ENCODE measurements at places on chromosomes 2 and 18.
A peak's percentile ranks its signal among the peaks of the same experiment; 100 is the strongest.

DNA sequence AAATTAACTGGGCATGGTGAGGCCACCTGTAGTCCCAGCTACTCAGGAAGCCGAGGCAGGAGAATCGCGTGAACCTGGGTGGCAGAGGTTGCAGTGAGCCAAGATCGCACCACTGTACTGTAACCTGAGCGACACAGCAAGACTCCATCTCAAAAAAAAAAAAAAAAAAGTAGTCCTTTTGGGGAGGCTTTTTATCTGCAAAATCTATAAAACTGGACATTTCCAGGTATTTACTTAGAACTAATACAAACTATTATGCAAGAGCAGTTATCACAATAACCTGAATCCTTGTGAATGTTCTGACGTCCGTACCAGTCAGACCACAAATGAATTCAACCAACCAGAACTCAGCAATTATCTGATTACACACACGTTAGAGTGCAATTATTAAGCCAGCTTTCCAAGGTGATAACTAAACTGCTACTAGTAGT, 8.8 kb upstream of the RAPH1 start:
- DNase-seq, result no peak

DNA sequence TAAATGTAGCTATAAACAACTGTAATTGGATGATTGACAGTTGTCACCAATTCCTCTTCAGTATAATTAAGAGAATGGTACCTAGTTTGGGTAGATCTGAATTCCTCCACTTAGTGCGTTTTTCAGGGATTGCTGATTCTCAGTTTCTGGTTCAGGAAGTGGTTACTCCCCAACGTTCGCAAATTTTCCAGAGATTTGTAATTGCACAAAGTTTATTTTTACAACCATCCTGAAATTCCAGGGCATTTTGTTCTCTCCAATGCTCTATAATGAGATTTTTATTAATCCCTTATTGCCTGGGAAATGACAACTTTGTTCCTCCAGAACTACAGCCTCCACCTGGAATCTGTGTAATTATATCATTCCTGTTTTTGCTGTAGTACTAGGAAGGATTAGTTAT, 710.6 kb upstream of the ZEB2 start:
- DNase-seq, result no peak

DNA sequence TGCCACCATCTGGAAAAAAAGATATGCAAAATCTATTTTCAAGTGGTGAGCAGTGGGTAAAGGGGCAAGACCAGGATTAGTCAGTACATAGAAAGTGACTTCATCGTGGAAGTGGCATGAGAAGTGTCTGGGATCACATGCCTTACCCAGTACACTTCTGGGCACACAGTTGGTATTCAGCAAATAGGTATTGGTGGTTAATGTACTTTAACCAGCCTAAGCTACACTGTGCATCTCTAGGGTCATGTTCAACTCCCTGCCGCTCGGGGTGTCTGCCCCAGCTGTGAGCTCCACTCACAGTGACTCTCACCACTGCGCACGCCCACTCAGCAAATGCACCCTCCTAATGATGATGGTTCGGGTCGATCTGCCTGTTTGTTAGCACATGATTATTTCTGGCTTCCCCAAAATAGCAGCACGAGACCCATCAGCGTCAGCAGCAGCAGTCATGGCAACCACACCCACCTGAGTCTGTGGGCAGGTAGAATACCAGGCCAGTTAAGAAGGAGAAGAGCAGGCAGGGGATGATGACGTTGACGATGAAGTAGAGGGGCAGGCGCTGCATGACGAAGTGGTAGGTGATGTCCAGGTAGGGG, 11.1 kb downstream of the CHRNA1 start:
- no peak for DNase-seq

GRCh38 chr2:8009010-8009597, 672.8 kb upstream of the ID2 start:
- DNase-seq, result no peak

DNA sequence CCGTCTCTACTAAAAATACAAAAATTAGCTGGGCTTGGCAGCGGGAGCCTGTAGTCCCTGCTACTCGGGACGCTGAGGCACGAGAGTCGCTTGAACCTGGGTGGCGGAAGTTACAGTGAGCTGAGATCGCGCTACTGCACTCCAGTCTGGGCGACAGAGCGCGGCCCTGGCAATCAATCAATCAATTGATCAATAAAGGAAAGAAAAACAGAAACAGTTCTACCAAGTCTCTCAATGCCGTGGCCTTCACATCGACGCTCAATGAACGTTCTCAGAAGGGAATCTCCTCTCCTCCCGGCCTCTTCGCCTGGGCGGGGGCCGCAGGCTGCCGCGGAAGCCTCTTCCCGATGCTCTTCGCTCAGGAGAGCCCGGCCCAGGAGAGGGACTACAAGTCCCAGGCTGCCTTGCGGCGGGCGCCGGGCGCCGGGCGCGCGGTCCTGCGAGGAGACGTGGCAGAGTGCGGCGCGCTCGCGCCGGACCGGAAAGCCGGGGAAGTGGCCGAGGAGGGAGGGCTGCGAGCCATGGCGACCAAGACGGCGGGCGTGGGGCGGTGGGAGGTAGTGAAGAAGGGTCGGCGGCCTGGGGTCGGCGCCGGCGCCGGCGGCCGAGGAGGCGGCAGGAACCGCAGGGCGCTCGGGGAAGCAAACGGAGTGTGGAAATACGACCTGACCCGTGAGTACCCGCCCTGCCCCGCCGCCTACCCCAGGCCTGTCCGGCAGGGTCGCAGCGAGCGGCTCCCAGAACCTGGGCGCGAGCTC, at the start of gene TMEM214:
TMEM214 (plus strand) TSS at position 471 of the 758 bp plus-strand sequence; CDS start at position 522, 51 bp downstream.
- DNase-seq, result peak; percentile 73

GRCh38 chr2:191538334-191538903, 139.5 kb upstream of the NABP1 start:
- DNase-seq, result no peak

DNA sequence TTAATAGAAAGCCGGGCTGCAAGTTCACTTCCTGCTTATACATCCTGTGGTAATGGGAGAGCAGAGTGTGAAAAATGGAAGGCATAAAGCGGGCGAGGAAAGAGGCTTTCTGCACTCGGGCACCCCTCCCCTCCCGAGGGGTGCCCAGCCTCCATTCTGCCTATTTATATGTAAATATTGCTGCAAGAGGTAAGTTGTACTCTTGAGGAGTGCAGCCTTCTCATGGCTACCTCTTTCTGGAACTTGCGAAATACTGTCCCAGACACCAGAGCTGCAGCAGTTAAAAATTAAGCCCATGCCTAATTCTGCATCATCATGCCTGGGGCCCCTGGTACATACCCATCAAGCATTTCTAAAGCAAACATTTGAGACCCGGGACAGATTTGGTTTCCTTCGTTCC, 156.0 kb downstream of the GBX2 start:
- no peak for DNase-seq

GRCh38 chr2:54903736-54904554, 146.3 kb downstream of the RTN4 start:
- no peak for DNase-seq

GRCh38 chr2:191571163-191571769, 106.7 kb upstream of the NABP1 start:
- peak; percentile 51 for DNase-seq

DNA sequence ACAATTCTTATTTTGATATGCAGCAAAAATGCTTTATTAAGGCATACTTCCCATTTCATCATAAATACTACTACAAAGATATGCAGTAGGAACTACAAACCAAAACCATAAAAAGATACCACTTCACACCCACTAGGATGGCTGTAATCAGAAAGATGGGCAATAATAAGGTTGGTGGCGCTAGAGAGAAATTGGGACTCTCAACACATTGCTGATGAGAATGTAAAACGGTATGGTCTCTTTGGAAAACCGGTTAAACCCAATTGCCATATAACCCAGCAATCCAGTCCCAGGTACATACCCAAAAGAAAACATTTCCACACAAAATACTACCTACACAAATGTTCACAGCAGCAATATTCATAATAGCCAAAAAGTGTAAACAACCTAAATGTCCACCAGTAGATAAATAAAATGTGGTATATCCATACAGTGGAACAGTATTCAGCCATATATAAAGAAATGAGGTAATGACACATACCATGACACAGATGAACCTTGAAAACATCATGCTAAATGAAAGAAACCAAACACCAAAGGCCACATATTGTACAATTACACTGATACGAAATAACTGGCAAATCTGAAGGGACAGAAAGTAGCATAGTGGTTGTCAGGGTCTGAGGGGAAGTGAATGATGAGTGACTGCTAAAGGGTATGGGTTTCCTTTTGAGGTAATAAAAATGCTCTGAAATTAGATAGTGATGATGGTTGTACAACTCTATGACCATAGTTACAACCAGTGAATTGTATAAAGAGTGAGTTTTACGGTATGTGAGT, 12.7 kb downstream of the SP3 start:
- DNase-seq, result no peak

- no peak for DNase-seq
These were observed 14.9 kb downstream of the CEBPZOS start for GRCh38 chr2:37211212-37211611.

DNA sequence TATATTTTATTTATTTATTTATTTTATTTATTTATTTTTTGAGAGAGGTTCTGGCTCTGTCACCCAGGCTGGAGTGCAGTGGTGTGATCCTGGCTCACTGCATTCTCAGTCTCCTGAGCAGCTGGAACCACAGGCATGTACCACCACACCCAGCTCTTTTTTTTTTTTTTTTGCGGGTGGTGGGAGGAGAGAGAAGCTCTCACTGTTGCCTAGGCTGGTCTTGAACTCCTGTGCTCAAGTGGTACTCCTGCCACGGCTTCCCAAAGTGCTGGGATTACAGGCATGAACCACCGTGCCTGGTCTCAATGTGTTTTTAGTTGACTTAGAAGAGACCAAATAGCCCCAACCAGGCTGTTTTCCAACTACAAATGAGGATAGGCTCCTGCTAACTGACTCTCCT, 80.7 kb downstream of the PDCL3 start:
- no peak for DNase-seq

GRCh38 chr18:36212301-36213171, 25.2 kb downstream of the MOCOS start:
- no peak for DNase-seq

DNA sequence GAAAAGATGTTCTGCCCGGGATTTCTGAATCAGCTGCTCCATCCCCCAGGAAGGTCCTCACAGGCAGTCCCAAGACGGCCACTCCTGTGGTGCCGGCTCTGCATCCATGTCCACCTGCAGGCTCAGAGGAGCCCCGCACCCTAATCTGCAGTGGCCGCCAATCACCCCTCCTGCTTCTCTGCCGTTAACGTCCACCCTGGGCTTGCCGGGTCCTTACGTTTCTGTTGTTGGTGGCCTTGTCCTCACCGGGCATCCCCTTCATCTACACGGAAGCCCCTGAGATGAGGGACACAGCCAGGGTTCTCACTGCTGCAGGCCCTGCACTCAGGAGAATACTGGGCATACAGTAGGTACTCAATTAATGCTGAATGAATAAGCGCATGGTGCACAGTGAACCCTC, 131.5 kb upstream of the SNTG2 start:
- no peak for DNase-seq

DNA sequence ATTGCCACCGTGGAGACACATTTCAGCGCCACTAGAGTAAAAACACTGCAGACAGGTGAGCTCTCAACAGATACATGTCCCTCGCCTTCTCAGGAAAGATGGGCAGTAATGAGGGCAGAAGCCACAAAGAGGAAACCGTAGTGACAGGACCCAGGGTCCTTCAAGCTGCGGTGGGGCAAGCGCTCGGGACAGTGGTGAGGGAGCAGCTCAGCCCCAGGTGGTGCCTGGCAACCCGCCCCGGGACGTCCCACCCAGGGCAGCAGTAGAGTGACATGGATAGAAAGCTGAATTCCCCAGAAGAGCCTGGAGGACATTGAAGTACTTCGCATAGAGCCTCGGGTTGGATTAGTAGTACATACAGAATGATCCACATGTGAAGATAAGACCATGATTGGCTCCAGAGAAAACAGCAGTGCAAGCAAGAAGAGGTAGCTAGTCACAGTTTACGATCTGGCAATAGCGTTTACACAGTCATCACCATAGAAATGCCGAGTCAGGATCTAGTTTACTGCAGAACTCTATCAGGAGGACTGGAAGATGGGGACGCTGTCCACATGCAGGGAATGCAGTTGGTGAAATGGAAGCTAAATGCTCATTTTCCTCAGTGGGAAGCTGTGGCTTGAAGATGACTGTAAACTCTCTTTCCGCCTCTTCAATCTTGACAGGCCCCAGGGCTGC, 37.4 kb upstream of the ALPP start:
- DNase-seq, result no peak

- DNase-seq, result no peak
These were observed 1259.5 kb upstream of the CDH2 start for GRCh38 chr18:29436459-29436858.

- no peak for DNase-seq
These were observed 146.6 kb upstream of the REV1 start for GRCh38 chr2:99636144-99637034.

DNA sequence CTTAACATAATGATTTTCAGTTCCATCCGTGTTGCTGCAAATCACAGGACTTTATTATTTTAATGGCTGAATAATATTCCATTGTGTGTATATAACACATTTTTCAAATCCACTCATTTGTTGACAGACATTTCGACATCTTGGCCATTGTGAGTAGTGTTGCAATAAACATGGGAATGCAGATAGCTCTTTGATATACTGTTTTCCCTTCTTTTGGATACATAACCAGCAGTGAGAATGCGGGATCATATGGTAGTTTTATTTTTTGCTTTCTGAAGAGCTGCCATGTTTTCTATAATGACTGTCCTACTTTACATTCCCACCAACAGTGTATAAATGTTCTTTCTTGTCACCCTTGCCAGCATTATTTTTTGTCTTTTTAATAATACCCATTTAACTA, 420.3 kb upstream of the CHAC2 start:
- DNase-seq, result no peak

- peak; percentile 34 for DNase-seq
These were observed 257.8 kb upstream of the GALNT5 start for GRCh38 chr2:156999661-157000060.

DNA sequence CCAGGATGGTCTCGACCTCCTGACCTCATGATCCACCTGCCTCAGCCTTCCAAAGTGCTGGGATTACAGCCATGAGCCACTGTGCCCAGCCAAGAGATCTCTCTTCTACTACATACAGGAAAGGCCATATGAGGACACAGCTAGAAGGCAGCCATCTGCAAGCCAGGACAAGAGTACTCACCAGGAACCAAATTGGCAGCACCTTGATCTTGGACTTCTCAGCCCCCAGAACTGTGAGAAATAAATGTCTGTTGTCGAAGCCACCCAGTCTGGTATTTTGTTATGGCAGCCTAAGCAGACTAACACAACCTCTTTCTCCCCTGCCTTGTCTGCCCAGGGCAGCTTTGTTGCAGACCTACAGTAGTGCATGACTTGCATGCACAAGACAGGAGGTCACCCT, 211.3 kb upstream of the HAAO start:
- no peak for DNase-seq

GRCh38 chr18:65755616-65756015, 4.8 kb downstream of the CDH7 start:
- DNase-seq, result no peak

GRCh38 chr2:236988690-236989624, 96.7 kb upstream of the COPS8 start:
- DNase-seq, result no peak

- no peak for DNase-seq
These were observed 46.5 kb downstream of the TWIST2 start for GRCh38 chr2:238894226-238894949.

GRCh38 chr2:60853531-60853930, 27.8 kb upstream of the REL start:
- no peak for DNase-seq

GRCh38 chr2:121583555-121583954, 52.9 kb downstream of the RNU4ATAC start:
- no peak for DNase-seq

GRCh38 chr2:42368817-42369531, 8.0 kb upstream of the COX7A2L start:
- DNase-seq, result no peak
